Activated CD8-positive, alpha-beta T cell treated with anti-CD3 and anti-CD28 coated beads for 36 hours (primary cell): ENCODE measurements at places on chromosomes 16 and 17.

DNA sequence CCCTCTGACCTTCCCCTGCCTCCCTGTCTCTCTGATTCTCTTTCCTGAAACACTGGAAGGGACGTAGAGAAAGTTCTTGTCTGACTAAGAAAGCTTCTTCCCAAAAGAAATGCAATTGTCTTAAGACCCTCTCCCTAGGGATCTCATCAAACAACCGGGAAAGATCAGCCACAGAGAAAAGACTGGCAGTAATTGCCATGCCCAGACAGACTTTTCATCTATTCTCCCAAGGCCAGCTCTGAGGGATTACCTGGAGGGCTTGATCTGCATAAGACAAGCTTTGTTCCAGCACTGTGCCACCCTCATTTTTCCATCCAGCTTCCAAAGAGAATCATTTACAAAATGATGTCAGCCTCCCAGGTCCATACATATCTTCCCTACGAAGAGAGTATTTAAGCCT lies 38.8 kb upstream of the HS3ST3A1 start:
- H3K4me1 ChIP-seq: no peaks in the 10 kb centered on the region
- H3K4me3 ChIP-seq: no peak overlapping the region
- H3K36me3 ChIP-seq: no peaks in the 10 kb centered on the region
- DNase-seq: no peak

GRCh38 chr17:81538651-81539570 lies 10.7 kb downstream of the FSCN2 start:
- no peak for DNase-seq
- peaks cover 2% of the 10 kb centered on the region for H3K36me3 ChIP-seq
- no peak overlapping the region for H3K27ac ChIP-seq
- H3K27me3 ChIP-seq: peaks cover 17% of the 10 kb centered on the region

DNA sequence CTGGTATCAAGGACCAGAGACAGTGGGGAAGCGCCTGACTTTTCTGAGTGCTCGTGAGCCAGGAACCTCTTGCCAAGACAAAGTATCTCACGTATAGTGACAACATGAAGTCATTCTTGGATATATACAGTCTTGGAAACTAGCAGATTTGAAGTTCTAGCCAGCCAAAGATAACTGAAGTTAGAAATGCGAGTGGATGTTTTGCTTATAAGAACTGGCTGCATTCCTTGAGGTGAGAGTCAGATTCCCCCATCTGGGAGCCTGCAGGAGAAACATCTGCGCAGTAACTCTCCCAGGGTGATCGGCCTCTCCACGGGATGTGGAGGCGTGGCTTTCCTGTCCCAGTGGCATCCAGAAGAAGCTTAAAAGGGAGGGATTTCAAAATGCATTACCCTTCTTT lies 89.8 kb downstream of the SHISA6 start:
- H3K4me1 ChIP-seq: no peaks in the 10 kb centered on the region
- no peaks in the 10 kb centered on the region for H3K27me3 ChIP-seq
- no peaks in the 10 kb centered on the region for H3K36me3 ChIP-seq
- H3K4me3 ChIP-seq: no peak overlapping the region

GRCh38 chr17:17090642-17091103 lies 48.4 kb downstream of the MPRIP start:
- H3K4me3 ChIP-seq: no peak overlapping the region
- no peak overlapping the region for H3K27ac ChIP-seq

GRCh38 chr16:84518804-84519341 lies 14.4 kb upstream of the MEAK7 start:
- peaks cover 64% of the 10 kb centered on the region for H3K4me1 ChIP-seq
- peak; percentile 90 for DNase-seq
- H3K27ac ChIP-seq: peak overlapping the region; percentile 89
- no peaks in the 10 kb centered on the region for H3K27me3 ChIP-seq

DNA sequence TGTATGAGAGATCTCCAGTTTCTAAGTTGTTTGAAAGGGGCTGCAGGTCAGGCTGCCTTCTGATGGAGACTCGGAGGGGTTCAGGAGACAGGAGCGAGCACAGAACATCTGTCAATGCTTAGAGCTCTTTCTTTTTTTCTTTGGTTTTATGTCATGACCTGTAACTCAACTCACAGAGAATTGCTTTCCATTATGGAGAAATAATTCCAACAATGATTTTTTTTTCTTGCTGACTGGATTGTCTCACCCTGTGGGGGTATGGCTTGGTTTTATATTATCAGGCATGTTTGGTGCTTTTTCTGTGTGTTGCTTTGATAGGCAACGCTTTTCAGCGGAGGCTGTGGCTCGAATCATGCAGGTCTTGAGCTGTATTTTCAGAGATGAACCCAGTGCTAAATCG lies 10.7 kb upstream of the KCNJ2 start:
- no peaks in the 10 kb centered on the region for H3K4me1 ChIP-seq
- no peak overlapping the region for H3K27ac ChIP-seq
- peaks cover 13% of the 10 kb centered on the region for H3K27me3 ChIP-seq
- H3K4me3 ChIP-seq: no peak overlapping the region
- no peak for DNase-seq

DNA sequence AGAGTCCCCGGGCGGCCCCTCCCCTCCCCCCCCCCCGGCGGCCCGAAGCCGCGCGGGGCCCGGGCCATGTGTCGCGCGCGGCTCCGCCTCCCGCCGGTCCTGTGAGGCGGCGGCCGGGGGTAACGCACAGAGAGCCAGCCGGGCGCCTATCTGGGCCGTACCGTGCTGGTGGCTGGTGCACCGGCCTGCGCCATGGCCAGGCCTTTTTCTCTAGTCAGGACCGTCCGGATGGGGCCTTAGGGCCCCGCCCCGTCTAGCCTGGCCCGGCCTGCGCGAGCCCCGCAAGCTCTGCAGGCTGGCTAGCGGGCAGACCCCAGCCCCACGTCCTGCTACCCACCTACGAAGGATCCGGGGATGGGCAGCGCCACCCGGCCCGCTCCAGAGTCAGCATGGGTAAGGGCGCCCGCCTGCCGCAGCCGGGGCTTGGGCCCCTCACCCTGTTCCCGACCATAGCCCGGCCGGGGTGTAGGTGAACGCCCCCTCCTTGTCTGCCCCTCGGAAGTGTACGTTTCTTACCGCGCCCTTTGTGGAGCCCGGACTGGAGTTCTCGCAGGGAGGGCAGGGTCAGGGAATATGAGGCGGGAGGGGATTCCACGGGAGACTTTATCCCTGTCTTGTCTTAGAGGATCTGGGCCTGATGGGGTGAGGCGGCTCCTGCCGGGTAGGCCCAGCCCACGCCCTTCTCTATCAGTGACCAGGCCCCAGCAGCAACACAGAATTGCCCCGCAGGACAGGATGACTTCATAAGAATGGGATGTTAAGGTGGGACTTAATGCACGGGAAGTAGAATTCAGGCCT lies at the start of gene CENPT:
Gene CENPT (minus strand): TSS at position 630 of the 798 bp plus-strand sequence. CDS start 13,834 bp downstream, outside the sequence.
- DNase-seq: peak; percentile 69
- H3K27me3 ChIP-seq: no peaks in the 10 kb centered on the region
- peak within 1 kb of the TSS; percentile 94 for H3K27ac ChIP-seq

- H3K4me1 ChIP-seq: no peaks in the 10 kb centered on the region
- no peak overlapping the region for H3K4me3 ChIP-seq
- H3K27me3 ChIP-seq: peaks cover 3% of the 10 kb centered on the region
- no peaks in the 10 kb centered on the region for H3K36me3 ChIP-seq
These were observed 201.2 kb upstream of the NOG start for GRCh38 chr17:56392321-56392720.

GRCh38 chr16:19112099-19112407 lies 1.7 kb upstream of the ITPRIPL2 start:
- H3K27ac ChIP-seq: no peak overlapping the region
- peaks cover 22% of the 10 kb centered on the region for H3K27me3 ChIP-seq
- peaks cover 9% of the 10 kb centered on the region for H3K4me1 ChIP-seq
- peaks cover 2% of the 10 kb centered on the region for H3K36me3 ChIP-seq
- DNase-seq: no peak

DNA sequence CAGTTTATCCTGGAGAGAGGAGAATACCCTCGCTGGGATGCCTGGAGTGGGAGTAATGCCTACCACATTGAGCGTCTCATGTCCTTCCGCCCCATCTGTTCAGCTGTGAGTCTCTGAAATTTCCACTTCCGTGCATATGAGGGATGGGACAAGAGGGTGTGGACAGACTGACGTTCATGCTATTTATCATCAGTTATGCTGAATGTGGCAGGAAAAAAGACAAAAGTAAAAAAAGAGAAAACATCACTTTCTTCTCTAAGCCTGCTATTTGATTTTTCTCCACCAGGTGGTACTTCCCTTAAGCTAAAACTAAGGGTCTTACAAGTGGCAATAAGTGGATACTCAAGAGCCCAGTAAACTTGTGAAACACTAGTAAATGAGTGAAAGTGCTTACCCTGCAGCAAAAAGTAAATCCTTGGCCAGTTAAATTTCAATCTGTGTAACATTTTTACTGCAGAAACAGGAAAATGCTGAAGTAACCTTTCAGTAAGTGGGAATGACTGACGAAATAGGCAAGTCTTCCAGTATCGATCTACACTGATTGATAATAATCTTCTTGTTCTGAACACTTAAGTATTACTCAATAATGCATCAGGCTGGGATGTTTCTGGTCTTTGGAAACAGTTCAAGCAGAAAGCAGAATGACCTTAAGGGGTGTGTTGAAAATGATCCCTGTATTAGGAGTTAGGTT lies 5.6 kb downstream of the CRYBA1 start:
- no peak overlapping the region for H3K4me3 ChIP-seq
- H3K4me1 ChIP-seq: peaks cover 6% of the 10 kb centered on the region
- H3K27ac ChIP-seq: no peak overlapping the region

- H3K36me3 ChIP-seq: peaks cover 21% of the 10 kb centered on the region
- no peak for DNase-seq
- H3K4me1 ChIP-seq: peaks cover 89% of the 10 kb centered on the region
These were observed 46.1 kb downstream of the CYTH1 start for GRCh38 chr17:78735832-78736525.

DNA sequence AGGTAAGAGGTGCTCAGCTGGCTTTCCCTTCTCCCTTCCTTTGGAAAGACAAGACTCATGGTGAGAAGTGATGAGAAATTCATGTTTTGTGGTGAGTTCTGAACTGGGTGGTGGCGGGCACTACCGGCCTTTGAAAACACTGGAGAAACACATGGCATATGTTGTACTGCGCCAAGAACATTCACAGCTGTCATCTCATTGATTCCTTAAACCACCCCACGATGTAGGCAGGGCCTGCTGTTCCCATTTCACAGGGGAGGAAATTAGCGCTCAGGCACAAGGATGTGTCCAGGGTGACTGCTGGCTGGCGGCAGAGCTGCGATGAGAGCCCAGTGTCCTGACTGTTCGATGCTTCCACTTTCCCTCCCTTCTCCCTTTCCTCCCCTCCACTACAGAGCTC lies 1.6 kb upstream of the DOC2B start:
- H3K27ac ChIP-seq: no peak overlapping the region
- H3K4me3 ChIP-seq: no peak overlapping the region
- no peak for DNase-seq
- H3K4me1 ChIP-seq: peaks cover 3% of the 10 kb centered on the region

DNA sequence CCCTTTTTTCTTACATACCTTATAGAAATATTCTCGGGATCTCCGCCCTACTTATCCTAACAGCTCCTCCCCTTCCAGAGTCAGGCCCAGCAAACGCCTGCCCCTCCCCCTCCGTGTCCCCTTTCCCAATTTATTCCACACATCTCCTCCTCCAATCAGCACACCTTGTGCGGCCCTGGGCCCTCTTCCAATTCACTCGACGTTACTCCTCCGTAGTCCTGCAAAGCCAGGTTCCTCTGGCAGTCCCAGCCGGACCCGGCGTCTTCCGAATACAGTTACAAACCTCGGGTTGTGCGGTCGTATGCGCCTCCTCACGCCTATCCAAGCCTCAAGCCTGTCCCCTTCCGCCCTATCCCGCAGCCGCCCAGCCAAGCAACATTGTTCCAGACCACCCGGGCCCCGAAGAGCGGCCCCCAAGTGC lies 677 bp downstream of the CBX1 start:
- no peaks in the 10 kb centered on the region for H3K27me3 ChIP-seq
- peak overlapping the region; percentile 91 for H3K27ac ChIP-seq
- H3K4me3 ChIP-seq: peak overlapping the region; percentile 98
- peaks cover 40% of the 10 kb centered on the region for H3K4me1 ChIP-seq
- DNase-seq: no peak

- no peak overlapping the region for H3K27ac ChIP-seq
- H3K4me1 ChIP-seq: peaks cover 23% of the 10 kb centered on the region
- no peaks in the 10 kb centered on the region for H3K27me3 ChIP-seq
These were observed 16.6 kb downstream of the TXNDC11 start for GRCh38 chr16:11726008-11726407.

DNA sequence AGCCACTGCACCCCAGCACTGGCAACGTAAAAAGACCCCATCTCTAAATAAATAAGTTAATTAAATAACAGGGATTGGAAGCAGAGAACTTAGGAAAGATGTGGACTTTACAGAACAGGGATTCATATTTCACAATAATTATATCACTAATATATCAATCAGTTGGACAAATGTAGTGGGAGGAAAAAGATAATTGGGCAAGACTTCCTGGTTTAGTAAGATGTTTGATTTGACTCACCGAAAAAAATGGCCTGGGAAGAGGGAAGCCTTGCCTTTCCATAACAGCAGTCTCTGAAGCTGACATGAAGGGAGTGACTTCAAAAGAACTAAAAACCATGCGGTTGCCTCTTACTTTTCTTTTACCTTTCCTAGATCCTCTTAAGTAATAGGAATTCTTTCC lies 15.2 kb upstream of the C17orf78 start:
- no peak overlapping the region for H3K4me3 ChIP-seq
- no peaks in the 10 kb centered on the region for H3K27me3 ChIP-seq
- no peak overlapping the region for H3K27ac ChIP-seq
- DNase-seq: no peak

- H3K27me3 ChIP-seq: peaks cover 1% of the 10 kb centered on the region
- DNase-seq: peak; percentile 84
- peak overlapping the region; percentile 90 for H3K4me3 ChIP-seq
- peak overlapping the region; percentile 98 for H3K27ac ChIP-seq
- H3K36me3 ChIP-seq: peaks cover 16% of the 10 kb centered on the region
- H3K4me1 ChIP-seq: peaks cover 26% of the 10 kb centered on the region
These were observed 2.5 kb upstream of the LASP1 start for GRCh38 chr17:38867179-38867967.
